Vagina (tissue), 2 donors: ENCODE measurements at places on chromosomes 2 and 18. TPM values are rescaled to one million over a fixed set of nuclear protein-coding genes. Genes with fewer than 3 reads are reported as not detected.
A peak's percentile ranks its signal among the peaks of the same experiment; 100 is the strongest.

Gene CCDC74B
- 10.3 TPM for total RNA-seq

Gene TRPM8
- total RNA-seq = not detected

Gene ACMSD
- total RNA-seq = not detected

Gene CFAP65
- total RNA-seq = not detected

Gene MYL12B
- 214 TPM for total RNA-seq

Gene THSD7B
- total RNA-seq = 0.49 TPM

Gene SAG
- total RNA-seq = not detected

DNA sequence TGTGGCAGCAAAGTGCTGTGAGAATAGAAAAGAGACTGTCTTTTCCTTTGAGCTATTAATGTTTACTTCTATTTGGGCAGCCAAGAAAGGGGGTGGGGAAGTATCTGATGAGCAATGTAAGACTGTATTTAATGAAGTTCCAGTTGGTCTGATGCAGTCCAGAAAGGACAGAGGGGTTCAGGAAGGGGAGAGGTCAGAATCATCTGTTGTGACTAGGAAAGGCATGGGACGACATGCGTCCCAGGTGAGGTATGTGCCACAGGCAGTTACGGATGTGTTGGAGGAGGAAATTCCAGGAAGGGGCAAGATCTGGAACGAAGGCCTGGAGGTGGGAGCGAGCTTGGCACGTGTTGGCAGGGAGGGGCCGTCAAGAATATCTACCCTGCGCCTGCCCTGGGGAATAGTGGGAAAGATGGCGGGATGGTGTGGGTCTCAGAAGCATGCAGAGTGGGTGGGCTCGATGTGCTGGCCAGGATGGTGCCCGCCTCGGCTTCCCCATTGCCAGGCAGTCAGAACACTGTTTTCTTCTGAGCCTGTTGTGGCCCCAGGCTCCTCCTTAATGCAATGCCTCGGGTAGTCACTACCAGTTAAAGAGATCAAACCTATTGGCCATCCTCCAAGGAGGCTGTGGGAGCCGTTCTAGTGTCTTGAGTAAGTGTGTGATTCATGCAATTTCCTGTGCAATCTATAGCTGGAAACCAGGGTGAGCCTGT lies 57.8 kb upstream of the TXNDC2 start:
- H3K27me3 ChIP-seq = no peaks in the 10 kb centered on the region
- H3K36me3 ChIP-seq = no peaks in the 10 kb centered on the region
- H3K4me1 ChIP-seq = peaks cover 46% of the 10 kb centered on the region
- H3K27ac ChIP-seq = peak overlapping the region; percentile 69

DNA sequence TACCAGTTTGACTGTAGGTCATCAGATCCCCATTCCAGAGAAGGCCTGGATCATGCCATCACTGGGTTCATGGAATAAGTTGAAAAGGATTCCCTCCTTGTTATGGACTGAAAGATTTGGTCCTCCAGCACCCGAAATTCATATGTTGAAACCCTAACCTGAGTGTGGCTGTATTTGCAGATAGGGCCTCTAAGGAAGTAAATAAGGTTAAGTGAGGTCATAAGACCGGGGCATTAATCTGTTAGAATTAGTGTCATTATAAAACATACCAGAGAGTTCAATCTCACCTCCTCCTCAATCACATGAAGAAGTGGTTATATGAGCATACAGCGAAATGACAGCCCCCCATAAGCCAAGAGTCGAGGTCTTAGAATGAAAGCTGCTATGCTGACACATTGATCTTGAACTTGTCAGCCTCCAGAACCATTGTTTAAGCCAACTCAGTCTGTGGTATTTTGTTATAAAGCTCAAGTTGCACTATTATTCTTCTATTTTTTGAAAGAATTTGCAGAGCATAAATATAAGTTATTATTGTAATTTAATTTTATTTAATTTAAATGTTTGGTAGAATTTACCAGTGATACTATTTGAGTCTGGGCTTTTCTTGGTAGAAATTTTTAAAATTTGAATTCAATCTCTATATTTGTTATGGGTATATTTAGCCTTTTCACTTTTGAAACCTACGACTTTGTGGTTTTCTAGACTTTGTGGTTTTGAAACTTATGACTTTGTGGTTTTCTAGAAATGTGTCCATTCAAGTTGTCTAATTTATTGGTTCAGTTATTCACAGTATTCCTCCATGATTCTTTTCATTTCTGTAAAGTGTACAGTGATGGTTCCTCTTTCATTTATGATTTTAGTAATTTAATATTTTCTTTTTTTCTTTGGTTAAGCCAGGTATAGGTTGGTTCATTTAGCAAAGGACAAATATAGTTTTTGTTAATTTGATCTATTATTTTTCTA lies 1206.7 kb upstream of the CDH2 start:
- no peaks in the 10 kb centered on the region for H3K27me3 ChIP-seq
- DNase-seq = no peak
- H3K4me3 ChIP-seq = no peak overlapping the region
- no peaks in the 10 kb centered on the region for H3K36me3 ChIP-seq
- H3K4me1 ChIP-seq = no peaks in the 10 kb centered on the region

GRCh38 chr2:16154501-16155280 lies 214.3 kb downstream of the MYCN start:
- no peaks in the 10 kb centered on the region for H3K36me3 ChIP-seq
- H3K4me1 ChIP-seq = no peaks in the 10 kb centered on the region
- peak; percentile 31 for DNase-seq
- H3K4me3 ChIP-seq = no peak overlapping the region
- H3K27me3 ChIP-seq = no peaks in the 10 kb centered on the region

- DNase-seq = no peak
- H3K27me3 ChIP-seq = no peaks in the 10 kb centered on the region
- H3K4me1 ChIP-seq = peaks cover 48% of the 10 kb centered on the region
- H3K27ac ChIP-seq = peak overlapping the region; percentile 16
- no peak overlapping the region for H3K4me3 ChIP-seq
- no peaks in the 10 kb centered on the region for H3K36me3 ChIP-seq
These were observed 108.8 kb downstream of the FMNL2 start for GRCh38 chr2:152443771-152444170.

DNA sequence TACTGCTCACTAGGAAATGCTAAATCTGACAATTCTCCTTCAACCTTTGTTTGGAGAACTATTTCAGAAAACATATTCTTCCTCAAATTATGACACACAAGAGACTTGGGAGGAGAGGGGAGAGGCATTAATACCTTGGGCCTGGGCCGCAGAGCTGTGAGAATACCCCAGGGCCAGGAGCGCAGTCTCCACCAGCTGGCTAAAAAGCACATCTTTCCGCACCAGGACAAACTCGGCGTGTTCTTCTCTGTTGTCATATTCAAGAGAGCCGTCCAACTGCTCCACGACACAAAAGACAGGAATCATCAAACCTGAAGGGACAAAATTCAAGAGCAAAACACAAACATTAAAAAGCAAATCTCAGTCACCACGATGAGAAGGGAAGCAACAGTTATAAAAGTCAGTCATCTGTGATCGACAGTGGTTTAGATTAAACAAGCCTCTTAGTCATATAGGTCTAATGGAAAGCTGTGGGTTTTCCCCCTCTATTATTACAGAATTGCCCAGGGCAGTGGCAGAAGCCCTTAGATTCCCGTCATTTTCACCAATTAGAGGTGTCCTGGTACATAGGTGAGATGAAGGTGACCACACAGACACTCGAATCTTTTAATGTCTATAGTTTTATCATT lies 24.4 kb downstream of the SATB2 start:
- H3K4me3 ChIP-seq = no peak overlapping the region
- no peaks in the 10 kb centered on the region for H3K27me3 ChIP-seq
- no peaks in the 10 kb centered on the region for H3K4me1 ChIP-seq
- no peak overlapping the region for H3K27ac ChIP-seq
- no peak for DNase-seq

DNA sequence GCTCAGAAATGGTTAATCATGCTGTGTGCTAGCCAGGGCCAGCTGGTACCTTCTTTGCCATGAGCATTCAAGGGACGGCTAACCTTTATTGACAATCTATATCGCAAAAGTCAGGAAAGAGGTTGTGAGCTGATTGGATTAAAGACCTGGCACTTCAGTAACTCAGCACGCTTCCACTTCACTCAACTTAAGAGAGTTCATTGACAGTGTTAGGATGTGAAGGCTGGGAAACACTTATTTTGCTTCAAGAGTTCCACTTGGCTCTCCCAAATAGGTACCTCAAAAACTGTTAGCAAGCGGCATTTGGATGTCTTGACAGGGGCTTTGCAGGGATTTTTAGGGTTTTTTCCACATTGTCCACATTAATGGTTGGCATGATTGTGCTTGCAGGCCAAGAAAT lies 25.1 kb upstream of the TXNDC2 start:
- no peaks in the 10 kb centered on the region for H3K27me3 ChIP-seq
- no peak for DNase-seq
- H3K4me1 ChIP-seq = peaks cover 13% of the 10 kb centered on the region
- no peak overlapping the region for H3K27ac ChIP-seq

DNA sequence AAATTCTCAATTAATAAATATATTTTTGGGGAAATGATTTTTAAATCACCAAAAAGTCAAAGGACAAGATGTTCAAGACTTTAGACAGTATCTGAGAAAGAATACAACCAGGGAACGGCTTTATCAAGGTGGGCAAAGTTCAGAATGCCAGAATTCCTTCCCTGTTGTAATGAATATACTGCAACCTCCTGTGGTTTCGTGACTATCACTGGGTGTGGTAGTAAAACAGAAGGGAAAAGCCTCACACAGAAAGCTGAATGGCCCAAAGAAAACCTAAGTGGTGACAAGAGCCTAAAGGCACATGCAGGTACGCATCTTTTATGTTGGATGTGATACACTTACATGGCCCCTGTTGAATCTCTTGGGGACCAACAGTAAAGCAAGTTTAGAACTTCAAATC lies 37.1 kb downstream of the MBD2 start:
- no peaks in the 10 kb centered on the region for H3K27me3 ChIP-seq
- peaks cover 7% of the 10 kb centered on the region for H3K4me1 ChIP-seq
- no peak overlapping the region for H3K4me3 ChIP-seq
- H3K27ac ChIP-seq = no peak overlapping the region

DNA sequence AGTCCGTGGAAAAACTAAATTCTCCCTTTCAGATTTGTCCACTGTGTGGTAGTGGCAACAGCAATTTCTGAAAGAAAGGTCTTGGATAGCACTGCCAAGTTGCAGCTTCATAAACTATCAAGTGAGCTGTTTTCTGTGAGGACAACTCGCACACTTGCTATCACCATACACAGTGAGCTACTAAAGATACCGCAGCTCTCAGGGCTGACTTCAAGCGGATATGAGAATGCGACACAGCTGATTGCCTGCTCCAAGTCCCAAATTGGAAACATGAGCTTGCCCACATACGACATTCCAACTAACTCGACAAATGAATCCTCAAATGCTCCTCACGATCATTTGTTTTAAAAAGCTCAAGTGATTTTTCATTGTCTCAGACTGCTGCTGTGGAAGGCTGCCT lies 46.2 kb downstream of the E2F6 start:
- H3K4me1 ChIP-seq = no peaks in the 10 kb centered on the region
- DNase-seq = no peak
- H3K4me3 ChIP-seq = no peak overlapping the region
- H3K27me3 ChIP-seq = no peaks in the 10 kb centered on the region
- no peaks in the 10 kb centered on the region for H3K36me3 ChIP-seq
- peak overlapping the region; percentile 11 for H3K27ac ChIP-seq

GRCh38 chr18:47075098-47075883 lies 39.9 kb upstream of the ELOA2 start:
- no peak overlapping the region for H3K27ac ChIP-seq
- H3K4me1 ChIP-seq = no peaks in the 10 kb centered on the region
- no peak overlapping the region for H3K4me3 ChIP-seq
- H3K36me3 ChIP-seq = no peaks in the 10 kb centered on the region
- H3K27me3 ChIP-seq = no peaks in the 10 kb centered on the region

DNA sequence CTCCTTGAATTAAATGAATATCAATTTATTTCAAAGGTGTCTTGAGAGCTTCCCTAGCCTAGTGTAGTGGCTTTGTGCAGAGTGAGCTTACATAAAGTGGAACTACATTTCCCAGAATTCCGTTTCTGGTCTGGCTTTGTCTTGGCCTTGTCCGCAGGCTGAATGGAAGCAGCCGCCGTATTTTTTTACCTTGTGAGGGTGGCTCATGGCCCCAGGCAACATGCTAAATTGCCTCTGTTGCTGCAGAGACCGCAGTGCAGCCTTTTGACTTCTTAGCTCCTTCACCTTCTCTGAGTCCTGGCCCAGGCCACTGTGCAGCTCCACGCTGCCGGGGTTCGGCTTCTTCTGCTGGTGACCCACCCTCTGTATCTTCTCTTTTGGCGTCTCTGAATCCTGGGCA lies 114.8 kb upstream of the SLC38A11 start:
- DNase-seq = no peak
- H3K27ac ChIP-seq = no peak overlapping the region
- no peaks in the 10 kb centered on the region for H3K36me3 ChIP-seq
- H3K4me1 ChIP-seq = peaks cover 7% of the 10 kb centered on the region
- no peak overlapping the region for H3K4me3 ChIP-seq
- H3K27me3 ChIP-seq = no peaks in the 10 kb centered on the region

DNA sequence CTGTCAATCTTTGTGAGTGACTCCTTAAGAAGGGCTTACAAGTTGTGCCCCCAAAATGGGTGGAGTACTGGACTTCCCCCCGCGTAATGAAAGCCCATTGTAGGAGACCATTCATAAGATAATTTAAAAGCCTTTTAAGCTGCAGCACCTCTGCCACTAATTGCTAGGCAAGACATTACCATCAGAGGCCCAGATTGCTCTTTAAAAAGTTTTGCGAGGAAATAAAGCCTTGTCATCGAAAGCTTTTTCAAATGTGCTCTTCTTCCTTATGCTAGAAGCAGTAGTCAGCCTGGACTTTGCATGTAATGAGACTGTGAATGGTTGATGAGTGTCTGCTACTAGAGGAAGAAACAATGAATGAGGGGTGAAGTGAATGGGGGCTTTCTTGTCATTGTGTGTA lies 345.3 kb upstream of the CDH2 start:
- H3K27ac ChIP-seq = no peak overlapping the region
- H3K4me1 ChIP-seq = no peaks in the 10 kb centered on the region
- H3K36me3 ChIP-seq = no peaks in the 10 kb centered on the region

DNA sequence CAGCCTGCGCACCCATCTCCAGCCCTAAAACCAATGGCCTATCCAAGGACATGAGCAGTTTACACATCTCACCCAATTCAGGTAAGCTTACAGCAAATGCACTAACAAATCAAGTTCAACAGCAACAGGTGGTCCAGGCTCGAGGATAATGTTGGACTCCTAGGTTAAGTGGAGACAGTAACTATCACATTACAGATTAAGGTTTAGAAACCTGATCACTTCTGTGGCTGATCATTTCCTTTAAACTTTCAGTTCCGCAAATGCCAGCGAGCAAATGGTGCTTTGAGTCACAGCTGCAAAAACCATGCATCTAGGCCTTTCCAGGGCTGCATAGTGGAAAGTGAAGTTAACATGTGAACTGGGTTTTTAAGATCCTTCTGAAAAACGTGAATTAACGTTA lies 259.4 kb downstream of the GBX2 start:
- no peak overlapping the region for H3K4me3 ChIP-seq
- DNase-seq = no peak
- H3K4me1 ChIP-seq = no peaks in the 10 kb centered on the region
- H3K27ac ChIP-seq = no peak overlapping the region

GRCh38 chr2:233051241-233052149 lies 8.6 kb upstream of the INPP5D start:
- no peak overlapping the region for H3K4me3 ChIP-seq
- H3K36me3 ChIP-seq = no peaks in the 10 kb centered on the region
- H3K4me1 ChIP-seq = peaks cover 13% of the 10 kb centered on the region
- DNase-seq = no peak
- H3K27me3 ChIP-seq = no peaks in the 10 kb centered on the region
